ENCODE measurements at places on chromosomes 4 and X. TPM values are rescaled to one million over a fixed set of nuclear protein-coding genes. Genes with fewer than 3 reads are reported as not detected.
A peak's percentile ranks its signal among the peaks of the same experiment; 100 is the strongest.

DNA sequence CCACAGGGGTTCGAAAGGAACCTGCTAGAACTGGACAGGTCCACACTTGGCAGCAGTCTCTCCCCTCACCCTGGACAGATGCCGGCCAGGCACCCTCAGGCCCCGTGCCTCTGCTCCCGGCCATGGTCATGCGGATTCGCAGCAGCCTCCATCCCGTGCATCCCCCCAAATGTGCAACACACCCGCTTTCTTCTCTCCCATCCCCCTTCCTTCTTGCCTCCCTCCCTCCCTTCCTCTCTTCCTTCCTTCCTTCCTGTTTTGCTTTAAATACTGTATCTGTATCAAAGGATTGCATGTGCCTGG lies 35.0 kb upstream of the HMX1 start:
- no peak for DNase-seq

Gene SPANXC
- not detected for total RNA-seq

Gene RBMXL3
- total RNA-seq: not detected

GRCh38 chr4:7034262-7035081 lies 8.7 kb upstream of the TADA2B start:
- DNase-seq: no peak

Gene IDH3G
- 46.8 TPM for total RNA-seq

DNA sequence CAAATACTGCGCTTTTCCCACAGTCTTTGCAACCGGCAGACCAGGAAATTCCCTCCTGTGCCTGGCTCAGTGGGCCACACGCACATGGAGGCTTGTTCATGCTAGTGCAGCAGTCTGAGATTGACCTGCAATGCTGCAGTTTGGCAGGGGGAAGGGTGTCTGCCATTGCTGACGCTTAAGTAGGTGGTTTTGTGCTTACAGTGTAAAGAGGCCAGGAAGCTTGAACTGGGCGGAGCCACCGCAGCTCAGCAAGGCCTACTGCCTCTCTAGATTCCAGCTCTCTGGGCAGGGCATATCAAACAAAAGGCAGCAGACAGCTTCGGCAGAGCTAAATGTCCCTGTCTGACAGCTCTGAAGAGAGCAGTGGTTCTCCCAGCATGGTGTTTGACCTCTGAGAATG lies 390.5 kb upstream of the TECRL start:
- DNase-seq: no peak

- DNase-seq: no peak
Observed at GRCh38 chr4:135838889-135839288, 1637.3 kb upstream of the PABPC4L start.

DNA sequence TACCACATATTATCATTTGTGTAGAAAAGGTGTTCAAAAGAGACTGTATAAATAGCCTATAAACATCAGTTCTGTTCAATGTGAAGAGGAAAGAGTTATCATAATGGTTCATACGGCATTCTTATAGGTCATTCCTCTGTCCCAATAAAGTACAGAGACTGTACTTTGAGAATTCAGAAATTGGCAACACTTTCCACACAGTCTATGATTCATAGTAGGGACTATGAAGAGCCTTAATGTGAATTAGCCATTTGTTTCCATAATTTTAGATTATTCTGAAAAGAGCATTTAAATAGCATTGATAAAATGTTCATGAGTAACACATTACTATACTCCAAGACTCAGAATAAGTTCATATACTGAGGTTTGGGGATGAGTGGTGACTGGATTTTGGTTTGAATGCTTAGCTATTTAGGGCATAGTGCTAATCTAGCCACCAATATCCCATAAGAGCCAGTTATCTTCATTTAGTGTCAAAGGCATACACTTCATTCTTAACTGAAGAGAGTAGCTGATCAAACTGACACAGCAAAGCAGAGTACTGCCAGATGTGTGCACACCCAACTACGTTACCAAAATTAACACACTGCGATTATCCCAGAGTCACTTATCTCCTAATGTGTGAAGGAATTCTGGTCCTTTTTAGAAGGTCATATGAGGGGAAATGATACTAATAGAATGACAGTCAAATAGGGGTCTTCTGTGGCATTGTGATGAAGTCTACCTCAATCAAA lies 10.2 kb downstream of the ANK2 start:
- DNase-seq: no peak

GRCh38 chrX:14489437-14489836 lies 39.9 kb upstream of the GLRA2 start:
- DNase-seq: no peak

DNA sequence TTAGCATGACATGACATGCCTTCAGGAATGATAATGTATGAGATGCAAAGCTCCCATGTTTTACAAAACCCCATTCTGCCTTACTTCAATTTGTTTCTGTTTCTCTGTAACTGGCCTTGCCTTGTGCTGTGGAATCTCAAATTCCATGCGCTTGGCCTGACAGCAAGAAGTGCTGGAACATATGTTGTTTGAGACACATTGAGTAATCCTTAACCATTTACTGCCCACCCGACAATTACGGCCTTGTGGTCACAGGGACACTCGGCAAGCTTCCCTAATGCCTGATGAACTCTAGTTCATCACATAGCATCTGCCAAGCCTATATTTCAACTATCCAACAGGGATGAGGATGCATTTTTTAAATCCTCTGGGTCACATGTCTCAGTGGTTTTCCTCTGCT lies 226.4 kb upstream of the CASK start:
- no peak for DNase-seq

DNA sequence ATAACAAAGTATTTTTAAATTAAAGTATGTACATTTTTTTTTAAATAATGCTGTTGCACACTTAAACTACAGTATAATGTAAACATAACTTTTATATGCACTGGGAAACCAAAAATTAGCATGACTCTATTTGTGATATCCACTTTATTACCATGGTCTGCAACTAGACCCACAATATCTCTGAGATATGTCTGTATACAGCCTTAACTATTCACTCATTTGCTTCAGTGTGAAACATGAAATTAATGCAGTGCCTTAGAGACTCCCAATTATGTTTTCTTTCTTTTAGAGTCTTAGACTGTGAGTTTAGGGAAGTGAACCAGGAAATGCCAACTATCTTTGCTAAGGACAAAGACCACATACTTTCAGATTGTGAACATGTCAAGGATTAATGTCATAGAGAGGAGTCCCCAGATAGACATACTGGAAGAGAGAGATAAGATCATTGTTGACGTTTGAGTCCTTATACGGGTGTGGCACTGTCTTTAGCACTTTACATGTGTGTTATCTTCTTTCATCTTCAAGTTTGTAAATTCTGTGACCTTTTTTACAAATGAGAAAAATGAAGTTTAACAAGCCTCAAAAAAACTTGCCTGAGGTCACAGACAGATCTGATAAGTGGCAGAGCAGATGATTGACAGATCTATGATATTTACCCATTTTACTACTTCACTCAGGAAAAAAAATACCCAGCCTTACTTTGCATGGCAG lies 23.2 kb downstream of the CXorf58 start:
- DNase-seq: peak; percentile 46

DNA sequence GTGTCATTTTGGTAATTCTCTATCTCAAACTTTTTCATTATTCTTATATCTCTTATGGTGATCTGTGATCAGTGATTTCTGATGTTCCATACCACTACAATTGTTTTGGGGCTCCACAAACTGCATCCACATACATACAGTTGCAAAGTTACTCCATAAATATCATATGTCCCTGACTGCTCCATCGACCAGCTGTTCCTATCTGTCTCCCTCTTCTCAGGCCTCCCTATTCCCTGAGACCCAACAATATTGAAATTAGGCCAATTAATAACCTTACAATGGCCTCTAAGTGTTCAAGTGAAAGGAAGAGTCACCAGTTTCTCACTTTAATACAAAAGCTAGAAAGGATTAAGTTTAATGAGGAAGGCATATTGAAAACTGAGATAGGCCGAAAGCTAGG lies 108.7 kb downstream of the ANAPC10 start:
- DNase-seq: no peak

Gene DOK7
- not detected for total RNA-seq

Gene XAGE1A
- total RNA-seq: not detected

Gene CFI
- total RNA-seq: not detected

- no peak for DNase-seq
Observed at GRCh38 chrX:136616987-136617685, 30.8 kb upstream of the CD40LG start.

Data from CD4-positive, alpha-beta T cell (primary cell).